ENCODE measurements at places on chromosomes 11 and 22.
A peak's percentile ranks its signal among the peaks of the same experiment; 100 is the strongest.

DNA sequence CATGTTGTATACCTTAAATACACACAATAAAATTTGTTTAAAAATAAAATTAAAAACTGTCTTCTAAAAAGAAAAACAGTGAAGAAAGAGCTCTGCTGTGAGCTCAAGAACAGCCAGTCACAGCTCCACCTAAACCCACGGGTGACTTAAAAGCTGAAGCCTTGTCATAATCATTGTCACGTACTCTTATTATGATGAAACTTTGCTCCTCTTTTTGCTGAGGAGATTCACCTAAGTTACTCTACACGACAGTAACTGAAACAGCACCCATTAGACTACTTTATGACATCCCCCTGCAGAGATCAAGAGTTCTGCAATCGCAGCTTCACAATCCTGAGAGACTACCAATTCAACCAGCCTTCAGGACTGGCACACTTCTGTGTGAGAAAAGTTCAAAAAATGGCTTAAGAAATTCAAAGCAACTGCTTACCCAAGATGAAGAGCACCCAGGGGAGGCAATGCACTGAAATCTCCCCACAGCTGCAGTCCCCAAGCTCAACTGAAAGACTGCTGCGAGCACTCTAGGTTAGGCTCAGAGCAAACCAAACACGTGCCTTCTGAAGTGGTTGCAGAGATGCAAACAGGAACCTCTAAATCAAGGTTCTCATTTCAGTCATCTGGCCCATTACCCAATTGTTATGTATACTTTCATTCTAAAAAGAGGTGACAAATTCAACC lies at the start of gene JAML:
Gene JAML (minus strand): TSS at position 501 of the 678 bp plus-strand sequence. CDS start 10,145 bp downstream, outside the sequence.
- no peak for DNase-seq

DNA sequence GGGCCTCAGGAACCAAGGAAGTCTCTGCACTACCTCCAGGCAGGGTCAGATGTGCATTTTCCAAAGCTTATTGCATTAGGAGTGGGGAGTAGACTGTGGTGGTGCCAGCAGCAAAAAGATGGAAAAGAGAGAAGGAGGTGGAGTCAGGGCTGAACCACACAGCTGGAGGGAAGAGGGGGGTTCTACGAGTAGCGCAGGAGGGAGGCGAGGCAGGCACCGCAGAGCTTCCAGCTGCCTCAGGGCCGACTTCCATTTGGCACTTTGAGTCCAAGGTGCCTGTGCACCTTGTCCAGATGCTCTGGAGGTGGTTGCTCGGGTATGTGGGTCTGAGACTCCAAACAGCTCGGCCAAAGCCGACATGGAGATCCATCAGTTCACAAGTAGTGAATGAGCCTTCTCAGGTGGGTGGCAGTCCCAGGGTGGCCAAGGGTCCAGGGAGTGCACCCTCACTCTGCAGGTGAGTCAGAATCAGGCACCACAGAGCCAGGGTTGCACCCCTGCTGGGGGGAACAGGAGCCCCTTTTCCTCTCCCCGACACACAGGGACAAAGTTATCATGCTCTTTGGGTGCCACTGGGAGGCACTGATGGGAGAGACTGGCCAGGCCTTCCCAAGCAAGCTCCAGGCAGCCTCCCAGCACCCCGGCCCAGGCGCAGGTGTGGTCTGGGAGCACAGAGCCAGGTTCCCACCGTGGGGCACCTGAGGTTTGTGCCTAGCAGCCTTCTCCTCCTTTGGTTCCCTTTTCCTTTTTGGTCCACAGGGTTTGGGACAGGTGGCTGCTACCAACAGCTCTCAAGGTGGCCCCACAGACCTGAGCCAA lies 30.2 kb downstream of the GGT5 start:
- DNase-seq, result no peak

- peak; percentile 26 for DNase-seq
Observed at GRCh38 chr11:65556470-65557279, 1.5 kb downstream of the LTBP3 start.

DNA sequence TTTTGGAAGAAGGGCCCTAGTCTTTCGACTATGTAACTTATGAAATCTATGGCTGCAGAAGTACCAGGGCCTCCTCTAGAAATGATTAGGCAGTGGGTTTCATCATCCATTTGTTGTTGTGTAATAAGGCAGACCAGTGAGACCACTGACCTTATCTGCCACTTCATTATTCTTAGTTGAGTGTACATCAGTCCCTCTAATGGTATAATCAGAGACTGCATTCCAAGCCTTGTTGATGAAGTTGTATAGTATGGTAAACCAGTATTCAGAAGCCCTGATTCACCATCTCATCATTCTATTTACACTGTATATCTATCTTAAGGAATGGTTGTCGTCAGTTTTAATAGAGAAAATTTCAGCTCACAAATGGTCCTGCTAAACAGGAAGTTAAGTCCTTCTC lies 32.2 kb upstream of the GRIA4 start:
- peak; percentile 29 for DNase-seq

DNA sequence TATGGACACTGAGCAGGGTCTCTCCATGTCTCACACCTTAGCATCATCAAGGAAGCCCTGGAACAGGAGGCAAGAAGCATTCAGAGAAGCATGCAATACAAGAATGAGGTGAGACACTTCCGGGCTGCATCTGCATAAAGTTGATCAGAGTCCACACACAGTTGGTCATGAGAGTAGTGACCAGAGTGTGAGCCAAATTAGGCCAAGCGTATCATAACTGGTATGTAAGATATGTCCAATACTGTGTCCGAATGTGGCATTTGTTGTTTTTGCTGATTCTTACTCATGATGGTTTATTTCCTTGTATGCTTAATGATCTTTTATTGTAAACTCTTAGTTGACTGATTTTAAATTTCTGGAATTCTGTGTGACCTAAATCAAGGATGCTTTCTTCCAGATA lies 315.7 kb downstream of the INSC start:
- DNase-seq, result no peak

- peak; percentile 48 for DNase-seq
Observed at GRCh38 chr22:40193429-40194421, 16.0 kb downstream of the TNRC6B start.

DNA sequence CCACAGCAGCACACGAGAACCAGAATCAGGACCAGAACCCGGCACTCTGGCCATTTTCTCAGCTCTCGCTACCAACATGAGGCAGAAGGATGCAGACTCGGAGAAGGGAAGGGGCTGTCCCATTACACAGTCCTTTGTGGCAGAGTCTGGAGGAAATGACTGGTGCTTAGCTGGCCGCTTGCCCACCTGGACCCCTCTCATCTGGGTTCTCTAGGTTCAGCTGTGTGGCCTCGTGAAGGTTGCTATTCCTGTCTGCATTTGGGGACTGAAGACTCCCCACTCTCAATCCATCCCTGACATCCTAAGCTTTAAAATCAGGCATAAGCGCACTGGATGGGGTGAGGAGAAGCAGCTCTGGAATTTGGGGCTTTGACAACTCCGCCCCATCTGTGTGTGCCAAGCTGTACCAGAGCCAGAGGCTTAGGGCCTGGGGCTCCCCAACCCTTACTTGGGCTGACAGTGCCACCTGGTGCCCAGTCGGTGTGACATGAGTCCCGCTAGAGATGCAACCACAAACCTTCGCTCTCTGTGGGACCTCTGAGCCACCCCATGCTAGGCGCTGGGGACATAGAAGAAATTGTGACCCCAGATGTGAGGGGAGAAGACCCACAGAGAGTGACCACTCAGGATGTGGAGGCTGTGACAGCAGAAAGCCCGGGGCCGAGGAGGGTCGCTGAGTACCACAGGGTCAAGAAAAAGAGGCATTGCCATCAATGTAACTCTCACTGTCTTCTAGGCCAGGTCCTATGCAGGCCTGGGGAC lies 35.8 kb upstream of the FCHSD2 start:
- peak; percentile 94 for DNase-seq

DNA sequence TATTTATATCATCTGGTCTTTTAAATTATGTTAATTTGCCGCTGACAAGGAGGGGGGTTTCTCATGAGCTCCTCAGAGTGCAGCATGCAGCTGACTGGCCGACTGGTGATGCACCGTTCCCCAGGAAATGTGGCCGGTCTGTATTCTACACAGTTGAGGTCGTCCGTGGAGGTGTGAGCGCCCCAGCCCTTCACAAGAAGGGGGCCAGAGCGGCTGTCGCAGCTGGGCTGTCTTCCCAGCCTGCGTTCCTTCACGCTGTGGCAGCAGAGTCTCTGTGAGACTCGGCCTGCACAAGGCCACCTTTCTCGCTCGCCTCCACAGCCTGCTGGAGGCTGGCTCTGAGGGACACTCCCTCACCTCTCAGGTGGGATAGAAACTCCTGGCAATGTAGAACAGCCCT lies 43.2 kb downstream of the AP2A2 start:
- no peak for DNase-seq

DNA sequence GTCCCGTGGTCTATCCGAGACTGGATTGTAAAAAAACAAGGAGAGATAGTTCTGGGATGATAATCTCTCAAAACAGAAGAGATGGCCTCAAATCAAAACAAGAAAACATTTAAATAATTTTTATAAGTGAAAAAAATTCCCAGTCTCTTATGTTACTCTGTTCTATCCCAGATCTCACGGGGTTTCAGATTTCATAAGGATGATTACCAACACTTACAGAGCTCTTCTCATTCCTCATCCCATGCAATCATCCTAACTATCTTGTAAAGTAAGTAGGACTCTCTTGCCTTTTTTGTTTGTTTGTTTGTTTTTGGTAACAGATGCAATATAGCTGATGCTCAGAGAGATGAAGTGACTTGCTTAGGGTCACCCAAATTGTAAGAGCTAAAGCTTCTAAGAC lies 20.0 kb upstream of the ZBTB16 start:
- no peak for DNase-seq

- DNase-seq, result no peak
Observed at GRCh38 chr11:130771708-130772107, 144.6 kb downstream of the SNX19 start.

DNA sequence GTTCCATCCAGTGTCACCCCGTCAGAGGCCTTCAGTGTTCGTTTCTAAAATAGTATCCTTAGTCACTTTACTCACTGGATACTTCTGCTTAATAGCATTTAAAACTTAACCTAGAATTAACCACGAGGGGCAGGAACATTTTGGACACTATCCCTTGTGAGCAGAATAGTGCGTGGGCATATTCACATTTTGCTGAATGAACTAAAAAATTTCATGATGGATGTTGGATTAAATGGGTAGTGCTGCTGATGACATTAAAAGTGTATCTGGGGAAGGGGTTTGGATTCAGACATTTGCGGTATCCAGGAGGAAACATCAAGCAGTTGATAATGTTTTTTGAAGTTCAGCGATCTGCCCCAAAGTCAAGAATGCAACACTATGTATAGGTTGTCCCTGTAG lies 750 bp upstream of the NAT10 start:
- DNase-seq, result no peak

- DNase-seq, result no peak
Observed at GRCh38 chr22:45688600-45689080, 17.0 kb downstream of the ATXN10 start.

GRCh38 chr11:45371251-45372115 lies 85.3 kb upstream of the SYT13 start:
- DNase-seq, result peak; percentile 81

DNA sequence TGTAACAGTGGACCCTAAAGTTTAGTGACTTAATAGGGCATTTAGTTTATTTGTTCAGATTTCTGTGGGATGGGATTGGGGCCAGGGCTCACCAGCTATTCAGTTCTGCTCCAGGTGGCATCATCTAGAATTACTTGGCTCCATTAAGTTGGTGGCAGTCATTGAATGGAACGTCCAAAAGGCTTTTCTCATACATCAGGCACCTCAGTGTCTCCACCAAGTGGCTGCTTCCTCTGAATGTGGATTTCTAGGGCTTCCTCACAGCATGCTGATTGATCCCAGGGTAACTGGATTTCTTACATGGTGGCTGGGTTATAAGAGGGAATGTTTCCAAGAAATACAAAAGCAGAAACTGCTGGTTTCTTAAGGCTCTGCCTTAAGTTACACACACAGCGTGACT lies 34.7 kb downstream of the USP47 start:
- DNase-seq, result peak; percentile 18

DNA sequence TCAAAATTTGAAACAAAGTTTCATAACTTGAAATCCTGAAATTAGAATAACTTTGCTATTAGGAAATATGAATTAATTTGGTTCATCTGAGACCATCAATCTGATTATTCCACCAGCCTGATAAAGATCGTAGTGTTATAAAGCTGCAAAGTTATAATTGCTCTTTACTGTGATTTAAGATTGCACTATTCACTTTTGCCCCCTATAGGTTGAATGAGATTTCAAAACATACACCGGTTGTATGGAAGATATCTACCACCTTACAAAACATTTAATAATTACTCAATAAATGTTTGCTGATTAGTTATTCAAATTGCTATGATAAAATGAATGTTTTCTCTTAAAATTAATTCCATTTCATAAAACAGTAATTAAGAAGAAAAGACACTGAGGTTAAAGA lies 26.1 kb downstream of the APIP start:
- DNase-seq, result peak; percentile 45

- no peak for DNase-seq
Observed at GRCh38 chr11:27455667-27456066, 16.9 kb downstream of the LGR4 start.

DNA sequence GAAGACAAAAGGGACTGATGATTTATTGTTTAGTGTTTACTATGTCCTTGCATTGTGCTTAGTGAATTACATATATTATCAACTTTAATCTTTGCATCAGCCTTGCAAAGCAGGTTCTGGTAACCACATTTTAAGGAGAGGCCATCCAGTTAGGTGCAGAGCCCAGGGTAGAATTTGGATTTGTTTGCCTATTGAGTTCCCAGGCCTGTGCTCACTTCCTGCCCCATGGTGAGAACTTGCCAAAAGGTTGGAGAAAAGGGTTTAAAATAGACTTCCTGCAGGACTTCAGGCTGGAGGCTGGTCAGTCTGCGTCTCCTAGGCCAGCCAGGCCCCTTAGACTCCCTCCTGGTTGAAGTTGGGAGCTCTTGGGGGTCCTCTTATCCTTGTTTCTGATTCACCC lies 72.1 kb downstream of the ATXN10 start:
- peak; percentile 31 for DNase-seq

DNA sequence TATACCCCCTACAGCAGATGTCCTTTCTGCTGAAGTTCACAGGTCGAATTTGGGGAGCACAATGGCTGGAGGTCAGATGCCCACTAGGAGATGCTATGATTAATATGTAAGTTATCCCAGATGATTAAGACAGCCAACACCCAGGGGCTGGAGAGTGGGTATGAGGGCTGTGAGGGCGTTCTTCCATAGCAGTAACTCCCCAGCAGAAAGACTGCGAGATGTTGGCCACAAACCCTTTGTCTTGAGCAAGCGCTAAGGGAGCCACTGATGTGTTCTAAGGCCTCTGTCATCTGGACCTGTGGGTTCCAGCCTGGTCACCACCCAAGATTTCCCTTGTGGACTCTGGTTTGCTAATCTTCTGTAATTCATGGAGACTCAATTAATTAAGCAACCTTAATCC lies 77.6 kb downstream of the BMAL1 start:
- DNase-seq, result no peak

DNA sequence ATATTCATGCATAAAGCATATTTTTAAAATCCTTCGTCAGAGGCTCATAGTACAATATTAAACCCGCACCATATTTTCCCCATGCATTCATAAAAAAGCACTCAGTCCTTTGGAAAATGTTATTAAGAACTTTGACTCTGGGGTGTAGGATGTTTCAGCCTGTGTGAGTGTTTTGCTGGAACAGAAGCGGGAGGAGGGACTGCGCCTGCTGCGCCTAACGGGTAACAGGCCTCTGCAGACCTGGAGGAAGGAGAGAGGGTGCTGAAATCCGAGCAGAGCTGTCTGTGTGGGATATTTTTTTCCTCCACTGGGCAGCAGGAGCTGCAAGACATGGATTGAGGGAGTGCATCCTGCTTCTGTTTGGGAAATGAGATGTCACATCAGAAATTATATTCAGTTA lies 483.0 kb downstream of the BRD1 start:
- no peak for DNase-seq

GRCh38 chr11:75469785-75470405 lies 36.9 kb upstream of the KLHL35 start:
- no peak for DNase-seq

Measured in dermis blood vessel endothelial cell (primary cell).